ENCODE measurements at places on chromosomes 1 and 21. TPM values are rescaled to one million over a fixed set of nuclear protein-coding genes. Genes with fewer than 3 reads are reported as not detected.
A peak's percentile ranks its signal among the peaks of the same experiment; 100 is the strongest.

Gene NSL1
- total RNA-seq = 51.8 TPM

Gene GIPC2
- 1.2 TPM for total RNA-seq

Gene TBX15
- total RNA-seq = 30.6 TPM

DNA sequence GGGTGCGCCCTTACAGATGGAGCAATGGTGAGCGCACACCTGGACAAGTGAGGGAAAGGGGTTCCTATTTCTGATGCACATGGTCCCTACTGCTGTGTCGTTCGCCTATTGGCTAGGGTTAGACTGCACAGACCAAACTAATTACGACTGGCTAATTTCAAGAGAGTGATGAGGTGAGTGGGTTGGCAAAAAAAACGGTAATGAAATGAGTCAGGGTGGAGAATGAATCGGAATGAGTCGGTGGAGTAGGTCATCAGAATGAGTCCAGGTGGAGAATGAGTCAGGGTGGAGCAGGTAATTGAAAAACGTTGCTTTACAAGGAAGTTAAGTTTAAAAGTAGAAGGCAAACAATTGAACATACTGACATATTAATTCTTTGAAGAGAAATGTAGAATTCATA, 79.8 kb downstream of the WDR4 start:
- H3K27me3 ChIP-seq = peaks cover 2% of the 10 kb centered on the region
- no peak for DNase-seq
- H3K36me3 ChIP-seq = no peaks in the 10 kb centered on the region
- no peaks in the 10 kb centered on the region for H3K4me1 ChIP-seq
- H3K27ac ChIP-seq = no peak overlapping the region
- no peak overlapping the region for H3K4me3 ChIP-seq

DNA sequence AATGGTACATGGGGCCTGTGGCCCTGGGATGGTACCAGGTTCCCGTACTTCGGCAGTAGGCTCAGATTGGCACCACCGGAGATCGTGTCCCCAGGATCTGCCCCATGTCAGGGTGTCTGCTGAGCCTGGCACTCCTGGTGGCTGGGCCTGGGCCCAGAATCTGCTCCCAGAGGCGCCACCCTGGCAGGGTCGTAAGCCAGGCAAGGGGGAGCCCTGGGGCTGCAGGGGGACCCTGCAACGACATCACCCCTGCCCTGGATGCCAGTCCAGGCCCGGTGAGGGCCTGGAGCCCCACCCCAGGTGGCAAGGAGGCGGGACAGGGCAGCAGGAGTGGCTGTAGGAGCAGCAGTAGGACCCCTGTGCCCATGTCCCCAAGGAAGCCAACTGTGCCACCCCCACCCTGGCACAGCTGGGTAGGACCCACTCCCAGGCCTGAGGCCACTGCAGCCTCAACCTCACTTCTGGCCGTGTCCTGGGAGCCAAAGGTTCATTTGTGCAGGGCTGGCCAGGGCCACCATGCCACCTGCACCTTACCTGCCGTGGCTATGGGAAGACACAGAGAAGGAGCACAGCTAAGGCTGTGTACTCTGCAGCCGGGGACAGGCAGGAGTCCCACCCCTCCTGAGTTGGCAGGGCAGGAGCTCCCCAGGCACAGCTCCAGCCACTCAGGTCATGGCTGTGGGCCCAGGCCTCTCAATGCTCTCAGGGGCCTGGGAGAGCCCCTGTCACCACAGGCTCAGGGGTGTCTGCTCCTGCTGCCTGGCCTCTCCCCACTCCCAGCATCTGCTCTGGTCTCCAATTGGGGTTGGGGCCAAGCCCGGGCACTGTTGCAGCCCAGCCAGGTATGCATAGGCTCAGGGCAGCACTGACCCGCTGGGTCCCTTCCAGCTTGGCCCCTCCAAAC, 141.7 kb downstream of the EIF4G3 start:
- H3K36me3 ChIP-seq = peaks cover 11% of the 10 kb centered on the region
- H3K27ac ChIP-seq = no peak overlapping the region
- H3K27me3 ChIP-seq = no peaks in the 10 kb centered on the region
- DNase-seq = no peak

- H3K27ac ChIP-seq = no peak overlapping the region
- no peaks in the 10 kb centered on the region for H3K4me1 ChIP-seq
- DNase-seq = no peak
- no peaks in the 10 kb centered on the region for H3K27me3 ChIP-seq
Measured at GRCh38 chr1:8184301-8184700, 133.6 kb upstream of the SLC45A1 start.

DNA sequence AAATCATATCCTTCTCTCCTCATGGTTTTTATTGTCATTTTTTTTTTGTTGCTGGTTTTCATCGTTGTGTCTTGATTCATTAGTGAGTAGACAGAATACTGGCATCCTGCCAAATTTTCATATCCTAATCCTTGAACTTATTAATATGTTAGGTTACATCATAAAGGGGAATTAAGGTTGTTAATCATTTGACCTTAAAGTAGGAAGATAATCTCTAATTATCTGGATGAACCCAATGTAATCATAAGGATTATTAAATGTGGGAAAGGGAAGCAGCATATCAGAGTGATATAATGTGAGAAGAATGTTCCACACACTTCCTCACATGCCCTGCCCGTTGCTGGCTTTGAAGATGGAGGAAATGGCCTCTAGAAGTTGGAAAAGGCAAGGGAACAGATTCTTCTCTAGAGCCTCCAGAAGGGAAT, 299.7 kb downstream of the HMCN1 start:
- no peak overlapping the region for H3K4me3 ChIP-seq
- no peak overlapping the region for H3K27ac ChIP-seq
- H3K4me1 ChIP-seq = no peaks in the 10 kb centered on the region
- H3K36me3 ChIP-seq = no peaks in the 10 kb centered on the region
- DNase-seq = no peak
- no peaks in the 10 kb centered on the region for H3K27me3 ChIP-seq

DNA sequence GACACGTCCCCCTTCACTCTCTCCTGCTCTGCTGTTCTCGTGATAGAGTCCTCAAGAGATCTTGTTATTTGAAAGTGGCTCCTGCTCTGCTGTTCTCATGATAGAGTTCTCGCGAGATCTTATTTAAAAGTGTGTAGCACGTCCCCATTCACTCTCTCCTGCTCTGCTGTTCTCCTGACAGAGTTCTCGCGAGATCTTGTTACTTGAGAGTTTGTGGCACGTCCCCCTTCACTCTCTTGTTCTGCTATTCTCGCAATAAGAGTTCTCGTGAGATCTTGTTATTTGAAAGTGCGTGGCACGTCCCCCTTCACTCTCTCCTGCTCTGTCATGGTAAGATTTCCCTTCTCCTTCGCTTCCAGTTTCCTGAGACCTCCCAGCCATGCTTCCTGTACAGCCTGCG, 47.9 kb downstream of the SMYD3 start:
- no peak overlapping the region for H3K27ac ChIP-seq
- DNase-seq = no peak
- no peaks in the 10 kb centered on the region for H3K4me1 ChIP-seq
- H3K4me3 ChIP-seq = no peak overlapping the region
- no peaks in the 10 kb centered on the region for H3K27me3 ChIP-seq
- no peaks in the 10 kb centered on the region for H3K36me3 ChIP-seq

DNA sequence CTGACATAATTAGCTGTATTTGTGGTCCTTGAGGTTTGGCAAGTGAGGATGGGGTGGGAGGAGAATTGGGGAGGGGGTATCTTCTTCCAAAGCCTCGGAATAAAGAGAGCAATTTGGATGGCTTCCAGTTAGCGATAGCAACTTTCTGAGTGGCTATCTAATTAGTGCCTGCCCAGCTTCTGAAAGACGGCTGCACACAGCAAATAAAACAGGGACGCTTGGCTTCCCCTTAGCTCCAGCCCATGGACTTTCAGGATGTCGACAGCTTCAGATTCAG, 31.1 kb downstream of the KLHDC7A start:
- DNase-seq = peak; percentile 63
- H3K4me3 ChIP-seq = no peak overlapping the region
- no peaks in the 10 kb centered on the region for H3K27me3 ChIP-seq

GRCh38 chr1:111921948-111922347, 67.5 kb downstream of the KCND3 start:
- DNase-seq = peak; percentile 75
- H3K27ac ChIP-seq = no peak overlapping the region
- H3K4me1 ChIP-seq = peaks cover 35% of the 10 kb centered on the region
- H3K4me3 ChIP-seq = no peak overlapping the region

GRCh38 chr1:176102768-176103350, 104.2 kb downstream of the COP1 start:
- H3K27me3 ChIP-seq = no peaks in the 10 kb centered on the region
- H3K4me3 ChIP-seq = no peak overlapping the region
- H3K27ac ChIP-seq = no peak overlapping the region
- no peak for DNase-seq

DNA sequence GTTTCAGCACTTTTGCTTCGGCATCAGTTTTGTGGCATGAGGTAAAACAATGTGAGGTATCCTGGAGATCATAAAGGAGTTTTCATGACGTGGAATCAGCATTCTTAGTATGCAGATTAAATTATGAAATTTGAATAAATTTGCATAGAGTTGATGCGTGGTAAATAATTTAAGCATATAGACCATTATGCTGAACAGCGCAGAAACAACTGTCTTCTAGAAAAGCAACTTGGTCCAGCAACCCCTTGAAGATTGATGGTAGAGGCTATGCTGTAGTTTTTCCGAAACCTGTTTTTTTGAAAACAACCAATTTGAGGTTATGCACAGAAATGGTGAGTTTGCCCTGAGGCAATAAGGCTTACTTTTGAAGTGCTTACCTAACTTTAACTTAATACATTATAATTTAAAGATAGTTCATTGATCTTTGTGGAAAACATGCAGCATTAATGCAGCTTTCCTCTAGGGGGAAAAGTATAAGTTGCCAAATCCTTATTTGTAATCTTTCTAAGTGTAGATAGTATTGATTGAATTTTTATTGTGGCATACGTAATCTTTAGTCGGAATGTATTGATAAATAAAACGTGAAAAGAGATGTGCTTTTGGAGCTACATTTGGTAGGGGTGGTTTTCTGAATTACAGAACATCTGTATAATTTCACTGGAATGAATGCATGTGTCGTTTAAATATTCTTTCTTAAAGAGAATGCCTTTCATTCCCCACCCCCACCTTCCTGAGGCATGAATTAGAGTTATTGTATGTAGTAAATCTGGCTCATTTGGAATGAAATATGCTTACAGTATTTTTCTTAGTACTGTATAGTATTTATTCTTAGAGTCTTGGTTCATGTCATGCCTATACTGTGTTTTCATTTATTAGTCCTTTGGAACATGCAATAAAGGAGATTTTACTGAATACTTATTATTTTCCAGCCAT, 3.8 kb downstream of the PRDM2 start:
- H3K4me1 ChIP-seq = peaks cover 9% of the 10 kb centered on the region
- no peaks in the 10 kb centered on the region for H3K27me3 ChIP-seq
- H3K36me3 ChIP-seq = no peaks in the 10 kb centered on the region
- no peak overlapping the region for H3K4me3 ChIP-seq
- H3K27ac ChIP-seq = no peak overlapping the region

DNA sequence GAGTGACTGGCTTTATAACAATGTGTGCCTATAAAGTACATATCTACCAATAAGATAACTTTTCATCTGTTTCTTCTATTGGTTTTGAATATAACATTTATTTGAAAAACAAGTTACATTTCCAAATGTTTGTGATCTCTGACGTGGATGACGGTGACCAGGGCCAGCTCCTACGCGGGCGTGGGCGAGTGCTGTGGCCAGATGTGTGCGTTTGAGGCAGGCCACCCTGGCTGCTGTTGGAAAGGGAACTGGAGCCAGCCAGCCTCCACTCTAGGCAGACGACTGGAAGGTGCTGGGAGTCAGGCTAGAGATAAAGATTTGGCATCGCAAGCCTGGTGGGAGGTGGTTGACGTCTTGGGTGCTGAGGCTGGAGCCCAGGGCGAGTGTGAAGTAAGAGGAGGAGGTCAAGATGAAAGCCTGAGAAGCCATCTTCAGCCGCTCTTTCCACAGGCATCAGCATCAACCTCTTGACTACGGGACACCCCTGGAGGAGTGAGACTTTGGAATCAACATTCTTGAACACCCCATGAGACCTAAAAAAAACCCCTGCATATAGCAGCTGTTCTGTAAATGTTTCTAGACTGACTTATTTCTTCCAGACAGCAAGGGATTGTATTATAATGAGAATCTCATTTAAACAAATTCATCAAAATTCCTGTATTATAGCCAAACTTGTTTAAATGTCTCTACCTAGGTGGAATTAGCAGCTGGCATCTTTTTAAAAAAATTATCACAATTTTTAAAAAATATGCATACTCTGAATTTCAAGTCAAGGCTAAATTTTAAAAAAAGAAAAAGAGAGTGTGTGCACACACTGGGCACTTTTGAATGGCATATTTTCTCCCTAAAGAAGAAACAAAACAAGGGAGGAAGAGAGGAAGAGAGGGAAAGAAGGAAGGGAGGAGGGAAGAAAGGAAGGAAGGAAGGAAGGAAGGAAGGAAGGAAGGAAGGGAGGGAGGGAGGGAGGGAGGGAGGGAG, 112.5 kb upstream of the SLC44A3 start:
- no peaks in the 10 kb centered on the region for H3K36me3 ChIP-seq
- no peak overlapping the region for H3K4me3 ChIP-seq
- no peak for DNase-seq
- H3K4me1 ChIP-seq = no peaks in the 10 kb centered on the region
- no peak overlapping the region for H3K27ac ChIP-seq
- H3K27me3 ChIP-seq = no peaks in the 10 kb centered on the region

Measured in spinal cord (tissue), 10 donors.